ENCODE measurements at places on chromosomes 2 and 18.

DNA sequence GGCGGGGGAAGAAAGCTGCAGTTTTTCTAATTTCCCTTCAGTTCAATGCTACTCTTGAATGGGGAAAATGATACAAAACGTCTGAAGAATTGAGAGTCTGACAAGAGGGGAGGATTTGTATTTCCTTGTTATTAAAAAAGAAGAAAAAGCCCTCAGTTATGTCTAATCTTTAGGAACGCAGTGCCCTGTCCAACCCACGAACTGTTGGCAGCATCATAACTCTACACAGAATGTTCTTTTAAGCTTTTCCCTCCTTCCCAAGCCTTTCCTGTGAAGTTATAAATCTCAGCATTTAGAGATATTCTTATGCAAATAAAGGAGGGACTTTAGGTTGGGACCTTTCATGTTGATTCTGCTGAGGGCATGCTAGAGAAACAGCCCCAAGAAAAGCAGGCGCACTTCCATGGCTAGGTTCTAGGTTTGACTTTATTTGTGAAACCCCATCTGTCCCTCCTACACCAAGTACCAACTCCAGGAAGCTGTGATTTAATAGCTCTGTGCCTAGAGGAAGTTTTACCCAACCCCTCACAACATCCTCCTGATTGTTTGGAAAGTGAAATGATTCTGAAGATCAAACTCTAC lies 288.6 kb downstream of the SETBP1 start:
- no peak for DNase-seq

DNA sequence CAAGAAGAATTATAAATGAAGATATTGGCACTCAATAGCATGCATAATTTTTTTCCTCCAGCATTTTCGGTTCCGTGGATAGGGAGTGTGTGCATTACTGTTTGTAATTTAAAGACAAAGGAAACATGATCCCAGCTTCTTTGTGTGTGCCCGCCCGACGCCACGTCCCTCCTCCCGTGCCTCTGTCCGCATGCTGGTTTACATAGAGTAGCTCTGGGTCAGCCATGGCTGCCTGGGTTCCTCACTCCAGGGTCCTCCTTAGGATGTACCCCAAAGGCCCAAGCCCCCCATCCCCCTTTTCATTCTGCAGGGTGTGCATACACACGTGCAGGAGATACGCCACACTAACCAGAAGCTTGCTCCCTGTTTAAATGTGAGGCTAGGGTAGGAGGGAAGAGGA lies 214.7 kb downstream of the KLHL29 start:
- no peak for DNase-seq

GRCh38 chr2:36489281-36489680 lies 108.7 kb downstream of the FEZ2 start:
- DNase-seq, result no peak

DNA sequence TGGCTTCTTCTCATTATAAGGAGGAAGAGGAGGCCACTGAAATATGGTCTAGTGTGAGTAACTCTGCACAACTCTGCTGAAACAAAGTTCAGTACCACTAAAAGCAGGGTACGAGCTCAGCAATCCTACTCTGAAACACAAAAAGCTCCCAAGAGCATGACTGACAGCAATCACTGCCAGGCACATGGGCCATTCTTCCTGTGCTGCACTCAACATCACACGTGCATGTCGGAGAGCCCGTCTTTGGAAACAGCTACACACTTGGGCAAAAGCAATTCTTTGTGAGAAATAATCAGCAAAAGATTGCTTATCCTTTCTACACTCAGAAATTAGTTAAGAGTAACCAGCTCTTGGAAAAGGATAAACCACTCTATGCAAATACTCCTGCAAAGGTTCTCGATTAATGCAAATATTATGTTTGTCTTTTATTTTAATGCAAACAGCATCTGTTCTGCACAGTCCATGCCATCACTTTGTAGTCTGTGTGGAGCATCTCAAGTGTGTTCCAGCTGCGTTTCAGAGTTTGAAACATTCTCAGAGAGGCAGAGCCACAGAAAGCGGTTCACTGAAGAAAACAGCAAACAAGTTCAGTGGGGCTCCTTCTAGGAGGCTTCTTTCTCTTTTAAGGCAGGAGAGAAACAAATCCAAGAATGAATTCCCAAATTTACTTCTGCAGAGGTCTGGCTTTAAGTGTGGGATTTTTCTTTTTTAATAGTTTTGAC lies 145.0 kb downstream of the HDAC4 start:
- DNase-seq, result no peak

DNA sequence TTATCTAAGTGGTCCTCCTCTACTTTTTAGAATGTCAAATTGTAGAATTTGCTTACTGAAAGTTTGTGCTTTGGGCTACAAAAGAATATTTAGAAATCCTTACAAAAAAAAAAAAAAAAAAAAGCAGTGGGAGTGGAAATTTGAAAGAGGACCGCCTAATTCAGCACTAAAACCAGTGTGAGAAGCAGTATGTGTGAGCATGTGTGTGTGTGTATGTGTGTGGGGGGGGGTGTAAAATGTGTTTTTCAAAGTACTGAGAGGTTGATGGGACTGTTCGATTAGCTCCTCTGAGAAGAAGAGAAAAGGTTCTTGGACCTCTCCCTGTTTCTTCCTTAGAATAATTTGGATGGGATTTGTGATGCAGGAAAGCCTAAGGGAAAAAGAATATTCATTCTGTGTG lies at the start of gene VIT:
TSS of gene VIT (plus strand) at position 175 of the 400 bp plus-strand sequence. CDS start 19,664 bp downstream, outside the sequence.
- DNase-seq, result no peak

DNA sequence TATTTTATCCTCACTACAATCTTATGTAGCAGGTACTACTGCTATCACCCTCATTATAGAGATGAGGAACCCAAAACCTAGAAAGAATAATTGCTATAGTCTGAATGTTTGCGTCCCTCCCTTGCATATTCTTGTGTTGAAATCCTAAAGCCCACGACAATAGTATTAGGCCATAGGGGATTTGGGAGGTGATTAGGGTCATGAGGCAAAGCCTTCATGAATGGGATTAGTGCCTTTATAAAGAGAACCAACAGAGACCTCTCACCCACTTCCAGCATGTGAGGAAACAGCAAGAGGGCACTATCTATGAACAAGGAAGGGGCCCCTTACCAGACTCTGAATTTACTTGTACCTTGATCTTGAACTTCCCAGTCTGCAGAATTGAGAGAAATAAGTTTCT lies 500.3 kb upstream of the FAM98A start:
- DNase-seq, result no peak

DNA sequence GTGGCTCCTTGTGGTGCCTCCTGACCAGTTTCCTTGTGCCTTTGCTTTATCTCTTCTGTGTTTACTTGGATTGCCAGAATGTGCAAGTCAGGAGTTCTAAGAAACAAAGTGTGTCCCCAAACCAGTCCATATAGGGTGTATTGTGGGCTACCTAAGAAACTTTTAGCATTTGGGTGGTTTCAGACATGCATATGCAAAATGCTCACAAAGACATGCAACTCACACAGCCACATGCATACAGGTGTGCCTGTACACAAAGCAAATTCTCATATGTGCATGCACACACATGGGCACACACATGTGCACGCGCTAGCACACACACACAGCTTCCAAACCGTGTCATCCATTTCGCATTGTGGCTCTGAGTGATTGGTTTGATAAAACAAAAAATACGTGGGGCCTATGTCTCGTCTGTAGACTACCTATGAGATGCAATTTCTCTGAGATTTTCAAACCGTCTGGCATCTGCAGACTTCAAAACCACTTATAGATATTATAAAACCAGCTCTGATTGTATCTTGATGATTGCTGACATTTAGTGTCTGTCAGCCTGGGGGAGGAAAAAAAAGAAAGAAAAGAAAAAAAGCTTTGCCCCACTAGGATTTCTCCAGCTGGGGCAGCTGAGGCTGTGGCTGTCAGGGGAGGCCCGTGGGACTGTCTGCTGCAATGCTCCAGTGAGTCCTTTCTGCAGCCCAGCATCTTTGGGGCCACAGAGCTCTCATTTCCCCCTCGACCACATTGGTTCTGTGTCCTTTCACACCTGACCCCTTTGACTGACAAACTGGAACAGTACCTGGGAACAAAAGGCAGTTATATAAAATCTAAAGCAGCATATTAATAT lies 556.1 kb downstream of the CMPK2 start:
- no peak for DNase-seq

DNA sequence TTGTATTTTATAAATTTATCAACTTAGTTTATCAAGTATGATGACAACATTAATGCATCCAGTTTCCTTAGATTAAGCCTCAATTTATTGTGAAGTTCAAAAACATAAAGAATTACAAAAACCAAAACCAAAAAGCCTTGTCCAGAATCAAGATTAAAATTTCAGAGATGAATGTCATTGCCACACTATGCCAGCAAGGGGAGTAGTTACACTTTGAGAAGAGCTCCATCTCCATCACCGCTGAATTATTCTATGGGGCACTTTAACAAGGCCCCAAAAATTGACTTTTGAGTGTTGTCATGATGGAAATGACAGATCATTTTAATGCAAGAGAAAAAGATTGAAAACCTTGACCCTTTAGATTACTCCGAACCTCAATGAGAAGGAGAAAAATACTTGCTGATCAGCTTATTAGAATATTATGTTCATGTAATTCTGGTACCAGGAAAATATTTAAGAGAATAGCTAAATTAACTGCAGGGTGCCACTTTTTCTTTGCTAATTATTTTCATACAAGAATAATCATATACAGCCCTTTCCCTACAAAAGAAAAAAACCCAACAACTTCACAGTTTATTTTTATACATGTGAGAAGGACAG lies 152.5 kb upstream of the AQP4 start:
- peak; percentile 13 for DNase-seq

- no peak for DNase-seq
Observed at GRCh38 chr2:10377052-10377746, 70.9 kb downstream of the ODC1 start.

GRCh38 chr2:222609381-222609780 lies 46.5 kb downstream of the FARSB start:
- DNase-seq, result peak; percentile 10

DNA sequence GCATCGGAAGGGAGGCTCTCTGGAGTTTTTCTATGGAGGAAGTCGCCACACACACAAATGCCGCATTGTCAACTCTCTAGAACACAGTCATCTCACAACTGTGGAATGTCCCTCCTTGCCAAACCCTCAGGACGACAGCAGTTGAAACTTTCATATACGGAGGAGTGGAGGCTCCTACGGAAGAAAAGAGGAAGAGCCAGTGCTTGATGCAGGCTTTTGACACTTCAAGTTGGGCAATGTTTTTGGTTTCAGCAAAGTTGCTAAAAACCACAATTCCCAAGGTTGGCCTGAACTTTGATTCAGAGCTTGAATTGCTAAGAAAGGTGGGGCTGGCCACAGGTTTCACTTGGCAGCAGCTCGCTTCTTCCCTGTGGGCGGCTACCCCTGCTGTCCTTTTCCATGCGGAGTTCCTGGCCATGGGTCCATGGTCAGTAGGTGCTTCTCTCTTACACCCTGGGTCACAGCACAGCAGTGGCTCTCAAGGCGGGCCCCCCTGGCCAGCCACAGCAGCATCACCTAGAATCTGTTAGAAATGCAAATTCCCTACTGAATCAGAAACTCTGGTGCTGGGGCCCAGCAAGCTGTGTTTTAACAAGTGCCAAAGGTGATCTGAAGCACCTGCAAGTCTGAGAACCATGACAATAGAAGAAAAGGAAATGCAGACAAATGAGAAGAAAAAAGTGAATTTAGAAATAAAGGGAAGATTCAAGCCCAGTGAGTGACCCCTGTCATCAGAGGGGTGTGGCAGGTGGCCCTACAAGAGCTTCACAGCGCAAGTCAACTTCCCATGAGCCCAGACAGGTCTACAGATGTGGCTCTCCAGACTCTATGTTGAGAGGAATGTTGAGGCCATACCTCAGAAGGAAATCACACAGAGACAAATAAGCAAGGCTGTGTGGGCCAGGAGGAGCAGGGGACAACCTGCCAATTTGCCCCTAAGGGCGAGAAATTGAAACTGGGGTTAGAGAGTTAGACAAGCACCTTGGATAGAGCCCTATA lies 856.4 kb downstream of the RNF144A start:
- peak; percentile 23 for DNase-seq

DNA sequence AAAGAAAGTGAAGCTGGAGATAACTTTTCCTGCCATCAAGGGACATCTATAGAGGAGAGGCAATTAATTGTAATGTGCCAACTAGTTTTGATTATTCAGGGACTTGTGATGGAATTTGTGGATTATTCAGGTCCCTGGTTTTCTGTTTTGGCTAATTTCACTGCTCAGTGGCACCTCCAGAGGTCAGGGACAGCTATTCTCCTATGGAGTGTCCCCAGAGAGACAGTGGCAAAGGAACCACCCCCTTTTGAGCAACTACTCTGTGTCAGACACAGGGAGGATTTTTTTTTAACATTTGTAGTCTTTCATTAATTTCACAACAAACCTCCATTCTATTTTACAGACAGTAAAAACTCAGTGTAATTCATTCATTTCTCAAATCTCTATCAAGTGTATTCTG lies 206.0 kb upstream of the SPRED2 start:
- peak; percentile 35 for DNase-seq

DNA sequence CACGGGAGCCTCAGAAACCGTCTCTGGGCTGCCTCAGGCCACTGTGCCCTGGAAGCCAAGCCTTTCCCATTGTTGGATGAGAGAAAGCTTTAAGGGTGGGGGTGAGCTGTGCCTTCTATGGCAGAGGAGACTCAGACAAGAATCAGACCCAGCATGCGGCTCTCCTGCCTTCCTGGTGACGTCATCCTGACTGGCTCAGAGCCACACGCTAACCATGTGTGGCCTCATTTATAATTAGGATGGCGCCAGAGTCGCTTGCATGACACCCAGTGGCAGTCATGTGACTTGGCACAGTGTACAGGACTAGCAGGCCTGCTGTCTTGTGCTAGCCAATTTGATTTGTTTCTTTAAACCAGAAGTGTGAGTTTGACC lies 99.1 kb downstream of the SH3BP4 start:
- DNase-seq, result peak; percentile 86

GRCh38 chr18:39840406-39840805 lies 2114.6 kb upstream of the PIK3C3 start:
- no peak for DNase-seq

- peak; percentile 81 for DNase-seq
Observed at GRCh38 chr18:75161256-75162028, 47.5 kb downstream of the PTGR3 start.

- DNase-seq, result no peak
Observed at GRCh38 chr2:71898375-71898774, 249.3 kb downstream of the CYP26B1 start.

DNA sequence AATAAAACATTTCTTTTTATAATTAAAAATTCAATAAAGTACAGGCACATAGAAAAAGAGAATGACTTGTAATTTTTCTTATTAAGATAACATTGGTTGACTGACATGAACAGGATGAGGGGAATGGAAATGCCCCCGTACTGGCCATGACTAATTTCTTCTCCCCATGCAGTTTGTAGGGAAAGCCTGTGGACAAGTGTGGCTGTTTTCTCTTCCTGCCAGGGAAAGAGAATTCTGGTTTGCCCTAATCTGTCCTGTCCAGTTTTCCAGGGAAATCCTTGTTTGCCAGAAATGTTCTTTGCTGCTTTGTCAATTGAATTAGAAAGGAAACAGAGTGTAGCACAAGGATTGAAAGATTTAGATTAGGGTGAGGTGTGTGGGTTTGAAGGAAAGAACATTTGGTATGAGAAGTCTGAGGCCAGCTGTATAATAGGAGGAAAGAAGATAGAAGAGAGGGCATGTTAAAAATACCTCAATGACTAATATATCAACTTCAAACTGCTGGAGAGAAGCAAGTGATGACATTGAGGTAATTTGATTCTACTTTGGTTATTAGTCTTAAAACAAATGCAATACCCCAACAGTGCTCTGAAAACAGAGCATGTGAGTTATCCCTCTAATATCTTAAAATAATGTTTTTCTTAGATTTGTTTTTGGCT lies 593.9 kb upstream of the ZNF804A start:
- no peak for DNase-seq
